ENCODE measurements at places on chromosomes 4 and X.

DNA sequence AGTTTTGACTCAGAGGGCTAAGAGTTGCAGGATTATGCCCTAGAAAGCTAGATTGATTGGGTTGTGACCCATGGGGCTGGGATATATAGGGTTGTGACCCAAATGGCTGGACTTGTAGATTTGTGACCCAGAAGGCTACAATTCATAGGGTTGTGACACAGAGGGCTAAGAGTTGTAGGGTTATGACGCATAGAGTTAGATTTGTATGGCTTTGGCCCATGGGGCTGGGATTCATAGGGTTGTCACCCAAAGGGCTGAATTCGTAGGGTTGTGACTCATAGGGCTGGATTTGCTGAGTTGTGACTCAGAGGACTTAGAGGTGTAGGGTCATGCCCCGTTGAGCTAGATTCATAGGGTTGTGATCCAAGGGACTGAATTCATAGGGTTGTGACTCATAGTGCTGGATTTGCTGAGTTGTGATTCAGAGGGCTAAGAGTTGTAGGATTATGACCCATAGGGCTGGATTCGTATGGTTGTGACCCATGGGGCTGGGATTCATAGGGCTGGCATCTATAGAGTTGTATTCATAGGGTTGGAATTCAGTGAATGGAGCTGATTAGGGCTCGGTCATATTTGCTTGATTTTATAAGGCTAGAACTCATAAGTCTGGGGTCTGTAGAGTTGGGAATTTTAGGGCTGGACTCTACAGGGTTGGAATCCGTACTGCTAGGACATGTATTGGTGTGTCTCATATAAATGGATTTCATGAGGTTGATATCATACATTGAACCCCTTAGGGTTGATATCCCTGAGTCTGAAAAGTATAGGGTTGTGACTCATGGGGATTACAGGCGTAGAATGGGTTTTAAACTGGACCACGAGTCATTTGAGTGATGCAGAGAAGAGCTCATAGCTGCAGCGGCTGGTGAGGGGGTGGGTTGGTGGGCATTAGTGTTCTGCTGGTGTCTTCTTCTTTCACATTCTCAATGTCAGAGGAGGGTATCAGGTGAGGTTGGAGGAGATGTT is 125.7 kb downstream of the CRLF2 start:
- peak; percentile 1 for DNase-seq

DNA sequence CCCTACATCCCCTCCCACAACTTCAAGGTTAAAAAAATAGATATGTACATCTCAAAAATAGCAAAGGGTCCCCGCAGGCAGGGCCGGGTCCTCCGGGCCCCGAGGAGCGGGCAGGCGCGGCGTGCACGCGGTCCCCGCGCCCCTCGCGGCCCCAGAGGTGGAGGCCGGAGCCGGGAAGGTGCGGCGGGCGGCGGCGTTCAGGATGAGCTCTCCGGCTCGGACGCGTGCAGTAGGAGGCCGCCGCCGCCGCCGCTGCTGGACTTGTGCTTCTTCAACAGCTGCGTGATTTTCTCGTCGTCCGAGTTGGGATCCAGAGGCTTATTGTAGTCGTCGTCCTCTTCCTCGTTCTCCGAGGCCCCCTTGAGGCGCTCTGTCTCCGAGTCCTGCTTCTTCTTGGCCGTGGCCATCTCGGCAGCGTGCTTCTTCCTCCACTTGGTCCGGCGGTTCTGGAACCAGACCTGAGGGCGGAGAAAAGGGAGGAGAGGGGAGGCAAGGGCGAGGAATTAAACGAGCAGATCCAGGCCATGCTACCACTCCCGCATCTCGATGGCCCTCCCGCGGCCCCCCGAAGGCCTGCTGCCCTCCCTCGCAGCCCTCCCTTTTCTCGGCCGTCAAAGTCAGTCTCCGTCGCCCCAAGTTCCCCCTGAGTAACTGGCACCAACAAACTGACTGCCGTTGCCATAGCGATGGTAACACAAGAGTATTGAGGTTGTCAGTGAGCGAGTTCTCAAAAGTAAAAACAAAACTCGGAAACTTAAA is 5.8 kb downstream of the NKX6-1 start:
- peak; percentile 12 for DNase-seq

- peak; percentile 50 for DNase-seq
Measured at GRCh38 chrX:119573840-119574393, 446 bp upstream of the UBE2A start.

GRCh38 chr4:142350871-142351270 is 495.2 kb downstream of the INPP4B start:
- DNase-seq = no peak

DNA sequence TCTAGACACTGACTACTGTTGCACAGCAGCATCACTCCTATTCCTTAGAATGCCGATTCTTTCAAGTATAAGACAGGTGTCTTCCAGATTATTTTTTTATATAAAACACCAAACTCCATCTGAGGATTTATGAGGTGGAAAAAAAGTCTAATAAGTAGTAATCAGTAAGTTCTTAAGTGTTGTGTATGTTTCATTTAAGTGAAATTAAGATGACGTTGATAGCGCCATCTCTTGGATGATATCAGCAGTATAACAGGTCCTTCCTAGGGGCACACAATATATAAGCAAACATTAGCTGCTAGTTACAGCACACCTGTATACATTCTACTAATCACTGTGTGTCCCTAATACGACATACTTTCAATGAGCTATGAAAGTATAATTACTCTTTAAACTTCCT is 99.6 kb upstream of the STS start:
- DNase-seq = no peak

DNA sequence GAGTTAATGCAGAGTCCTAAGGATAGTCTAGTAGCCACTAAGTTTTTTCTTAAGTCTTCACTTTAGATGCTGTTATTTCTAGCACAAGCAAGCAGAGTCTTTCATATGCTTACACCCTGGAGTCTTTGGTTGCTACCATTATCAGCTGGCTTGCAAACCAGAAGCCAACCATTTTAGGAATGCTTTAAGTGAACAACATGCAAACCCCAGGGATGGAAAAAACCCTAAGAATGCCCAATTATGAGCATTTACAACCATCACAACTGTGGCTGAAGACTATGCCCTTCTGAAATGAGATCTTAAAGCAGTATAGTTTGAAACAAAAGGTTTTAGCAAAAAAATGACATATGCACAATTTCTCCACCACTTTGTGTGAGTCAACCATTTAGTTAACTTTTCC is 6.6 kb downstream of the MID1IP1 start:
- DNase-seq = no peak

DNA sequence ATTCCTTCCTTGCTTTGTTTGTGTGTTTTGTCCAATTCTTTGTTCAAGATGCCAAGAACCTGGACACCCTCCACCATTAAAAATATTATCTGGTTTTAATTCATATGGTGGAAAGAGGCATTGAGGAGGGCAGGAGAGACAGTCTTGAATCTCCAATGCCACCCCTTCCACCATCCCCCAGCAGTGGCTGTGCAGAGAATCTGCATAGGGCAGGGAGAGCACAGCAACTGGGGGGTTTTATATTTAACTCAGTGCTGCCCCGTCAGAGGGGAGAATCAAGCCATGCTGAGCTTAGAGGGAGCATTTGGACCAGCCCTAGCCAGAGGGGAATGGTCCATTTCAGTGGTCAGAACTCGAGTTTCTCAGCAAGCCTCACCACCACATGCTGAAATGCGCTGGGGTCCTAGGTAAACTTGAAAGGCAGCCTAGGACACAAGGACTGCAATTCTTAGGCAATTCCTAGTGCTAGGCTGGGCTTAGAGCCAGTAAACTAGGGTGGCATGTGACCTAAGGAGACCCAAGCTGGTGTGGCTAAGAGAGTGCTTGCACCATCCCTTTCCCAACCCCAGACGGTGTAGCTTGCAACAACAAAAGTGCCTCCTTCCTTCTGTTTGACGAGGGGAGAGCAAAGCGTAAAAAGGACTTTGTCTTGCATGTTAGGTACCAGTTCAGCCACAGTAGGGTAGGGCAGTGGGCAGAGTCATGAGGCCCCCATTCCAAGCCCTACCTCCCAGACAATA is 34.2 kb downstream of the CCDC158 start:
- no peak for DNase-seq

GRCh38 chrX:129688097-129688496 is 33.3 kb upstream of the APLN start:
- no peak for DNase-seq

- DNase-seq = peak; percentile 73
Measured at GRCh38 chrX:42096265-42096920, 173.0 kb upstream of the CASK start.

GRCh38 chr4:81466841-81467671 is 4.7 kb downstream of the RASGEF1B start:
- peak; percentile 68 for DNase-seq

DNA sequence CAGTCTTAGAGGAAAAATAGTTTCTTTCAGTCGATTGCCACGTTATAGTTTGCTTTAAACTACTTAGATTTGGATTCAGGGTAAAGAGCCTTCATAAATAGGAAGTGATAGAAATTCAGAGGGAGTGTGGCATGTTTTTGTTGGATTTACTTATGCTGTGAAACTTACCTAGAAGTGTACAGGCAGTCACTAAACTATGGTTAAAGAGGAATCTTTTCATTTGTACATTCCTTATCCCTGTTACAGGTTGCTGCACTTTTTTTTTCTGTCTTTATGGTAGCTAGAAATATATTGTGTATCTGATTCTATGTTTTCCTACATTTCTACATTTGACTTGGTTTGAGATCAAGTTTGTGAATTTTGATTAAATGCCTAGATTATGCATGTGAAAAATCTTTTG is 19.1 kb downstream of the WWC2 start:
- DNase-seq = no peak

- DNase-seq = peak; percentile 10
Measured at GRCh38 chr4:24646798-24647460, 62.6 kb upstream of the DHX15 start.

GRCh38 chrX:129622757-129623301 is 31.9 kb downstream of the APLN start:
- DNase-seq = no peak

DNA sequence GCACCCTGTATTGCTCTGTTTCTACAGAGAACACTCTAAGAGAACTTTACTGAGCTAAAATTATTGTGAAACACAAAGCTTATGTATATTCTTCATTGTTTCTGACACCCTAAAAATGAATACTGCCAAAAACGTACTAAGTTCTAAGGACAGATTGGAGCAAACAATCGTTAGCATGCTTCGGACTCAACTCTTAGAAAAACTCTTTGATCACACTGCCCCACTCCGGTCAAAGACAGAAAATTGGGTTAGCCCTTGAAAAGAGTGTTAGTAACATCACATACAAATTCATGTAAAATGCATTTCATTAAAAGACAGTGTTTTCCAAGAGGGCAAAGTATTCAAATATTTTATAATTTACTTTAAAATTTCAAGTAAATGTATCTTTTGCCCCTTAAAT is 177.4 kb downstream of the DCHS2 start:
- peak; percentile 75 for DNase-seq

GRCh38 chr4:102809691-102810090 is 17.7 kb downstream of the UBE2D3 start:
- DNase-seq = peak; percentile 58

DNA sequence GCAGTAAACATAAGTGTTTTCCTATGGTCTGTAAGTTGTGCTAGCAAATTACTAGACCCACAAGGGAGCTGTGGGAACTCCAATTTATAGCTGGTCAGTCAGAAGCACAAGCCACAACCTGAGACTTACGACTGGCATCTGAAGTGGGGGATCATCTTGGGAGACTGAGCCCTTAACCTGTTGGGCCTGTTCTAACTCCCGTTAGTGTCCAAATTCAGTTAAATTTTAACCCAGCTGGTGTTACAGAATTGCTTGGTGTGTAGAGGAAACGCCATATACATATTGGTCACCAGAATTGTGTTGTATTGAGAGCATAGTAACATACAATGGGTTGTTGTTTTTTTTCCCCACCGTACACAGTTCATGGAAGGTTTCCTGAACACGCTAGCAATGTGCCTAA is 25.1 kb upstream of the NFXL1 start:
- DNase-seq = no peak

- DNase-seq = no peak
Measured at GRCh38 chr4:83833920-83834319, 298.0 kb downstream of the GPAT3 start.

GRCh38 chr4:10889819-10890218 is 205.3 kb upstream of the CLNK start:
- DNase-seq = no peak

DNA sequence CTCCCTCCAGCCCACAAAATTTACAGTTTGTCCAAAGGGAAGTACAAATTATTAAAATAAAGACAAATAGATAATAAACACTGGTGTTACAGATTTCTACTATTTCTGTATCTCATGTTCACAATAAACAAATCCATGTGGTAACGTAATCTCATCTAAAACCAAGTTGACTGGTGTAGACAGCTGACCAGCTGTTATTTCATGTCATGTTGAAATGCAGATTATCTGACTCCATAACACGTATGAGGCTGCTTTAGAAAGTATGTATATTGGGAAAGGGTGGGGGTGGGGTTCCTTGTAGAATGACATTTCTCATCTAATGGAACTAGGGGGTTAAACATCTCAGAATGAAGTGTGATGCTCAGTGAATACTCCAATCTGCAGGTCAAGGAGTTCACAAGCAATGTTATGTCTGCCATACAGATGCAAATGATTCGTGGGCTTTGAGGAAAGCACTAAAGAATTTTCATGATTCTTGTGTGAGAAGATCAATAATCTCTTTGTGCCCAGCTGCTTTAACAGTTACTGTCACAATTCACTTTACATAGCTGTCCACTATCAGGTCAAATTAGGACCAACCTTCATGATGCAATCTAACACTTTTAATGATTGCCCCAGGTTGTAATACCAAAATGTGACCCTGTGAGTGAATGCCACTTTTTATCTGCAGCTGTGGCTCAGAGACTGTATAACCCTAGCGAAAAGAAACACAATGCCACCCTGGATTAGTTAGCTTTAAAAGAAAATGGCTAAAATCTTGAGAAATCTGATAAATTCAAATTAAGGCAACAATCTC is 114.0 kb downstream of the ENOX2 start:
- no peak for DNase-seq

GRCh38 chr4:147778942-147779341 is 47.1 kb downstream of the ARHGAP10 start:
- no peak for DNase-seq

DNA sequence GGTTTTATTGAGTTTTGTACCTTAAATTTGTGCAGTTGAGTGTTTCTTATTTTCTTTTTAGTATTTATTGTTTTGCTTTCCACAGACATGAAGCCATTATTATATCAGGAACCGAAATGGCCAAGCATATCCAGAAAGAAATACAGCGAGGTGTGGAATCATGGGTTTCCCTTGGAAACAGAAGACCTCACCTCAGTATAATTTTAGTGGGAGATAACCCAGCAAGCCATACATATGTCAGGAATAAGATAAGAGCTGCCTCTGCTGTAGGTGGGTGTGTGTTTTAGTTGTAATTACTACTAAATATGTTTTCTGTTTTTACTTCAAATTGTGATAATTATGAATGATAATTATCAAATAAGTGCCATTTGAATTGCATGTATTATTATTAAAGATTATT is 16.5 kb downstream of the MTHFD2L start:
- no peak for DNase-seq

DNA sequence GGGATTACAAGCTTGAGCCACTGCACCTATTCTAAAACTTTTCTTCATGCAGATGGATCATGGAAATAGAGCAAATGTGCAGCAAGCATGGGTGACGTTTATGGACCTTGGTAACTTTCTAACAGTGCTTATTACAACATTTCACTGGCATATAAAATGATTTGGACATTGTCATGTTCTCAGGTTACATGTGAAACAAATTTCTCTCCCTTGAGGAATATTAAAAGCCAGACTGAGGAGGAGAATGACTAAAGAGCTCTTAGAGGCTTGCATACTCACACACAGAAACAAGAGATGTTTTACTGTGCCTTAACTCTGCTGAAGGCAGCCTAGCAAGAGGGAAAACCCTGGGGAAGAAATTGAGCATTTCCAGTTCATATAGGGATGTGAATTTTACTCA is 38.6 kb upstream of the GPR101 start:
- no peak for DNase-seq
